Activated CD4-positive, alpha-beta T cell treated with anti-CD3 and anti-CD28 coated beads, Interleukin-2, amount 10 ng/mL, durations not matched to agents 7 days and 5 days (primary cell): ENCODE measurements at places on chromosomes 6 and 20. TPM values are rescaled to one million over a fixed set of nuclear protein-coding genes. Genes with fewer than 3 reads are reported as not detected.

Gene ETV7
- total RNA-seq: 13.4 TPM

Gene SLC17A3
- 0.62 TPM for total RNA-seq

Gene CTCFL
- not detected for total RNA-seq

- no peak for DNase-seq
Measured at GRCh38 chr6:3240595-3240994, 13.1 kb upstream of the TUBB2B start.

Gene MUCL3
- total RNA-seq: not detected

DNA sequence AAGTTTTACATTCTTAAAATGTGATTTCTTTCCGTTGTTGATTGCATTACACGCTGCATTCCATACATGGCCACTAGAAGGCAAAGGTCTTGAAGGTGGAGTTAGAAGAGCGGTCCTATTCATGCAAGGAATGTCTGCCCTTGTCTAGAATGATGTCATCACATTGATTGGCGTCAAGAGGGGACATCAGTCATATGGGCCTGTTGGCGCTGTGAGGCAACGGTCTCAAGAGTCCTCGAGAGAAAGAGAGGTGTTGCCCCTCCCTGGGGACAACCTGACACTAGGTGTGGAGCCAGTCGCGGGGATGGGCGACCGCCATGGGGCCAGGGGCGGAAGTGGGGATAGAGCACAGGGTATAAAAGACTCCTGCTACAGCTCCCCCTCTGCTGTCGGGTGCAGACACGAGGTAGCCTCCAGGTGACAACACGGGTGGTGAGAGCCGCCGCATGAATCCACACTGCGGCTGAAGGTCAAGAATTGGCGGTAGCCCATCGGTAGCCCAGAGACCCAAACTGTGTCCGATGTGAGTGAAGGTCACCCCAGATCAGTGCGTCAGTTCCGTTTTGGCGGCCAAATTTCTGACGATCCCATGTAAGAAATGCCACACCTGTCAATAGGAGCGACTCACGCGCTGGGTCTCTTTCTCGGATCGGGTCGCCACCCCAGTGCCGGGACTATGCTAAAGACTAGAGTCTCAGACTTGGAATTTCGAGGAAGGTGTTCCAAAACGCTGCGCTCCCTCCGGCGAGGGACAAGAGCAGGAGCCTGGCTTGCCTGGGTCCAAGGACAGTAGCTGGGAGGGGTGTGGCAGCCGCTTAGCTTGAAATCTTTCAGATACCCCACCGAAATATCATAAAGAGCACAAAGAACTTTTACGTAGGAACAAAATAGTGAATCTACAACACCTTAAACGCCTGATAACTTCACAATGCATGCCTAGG, 93.2 kb upstream of the ZNF184 start:
- no peak for DNase-seq

GRCh38 chr20:43666376-43667328, at the start of gene MYBL2:
MYBL2 (plus strand) TSS chr20:43667114; CDS start chr20:43667284, 170 bp downstream.
- DNase-seq: peak; percentile 78

GRCh38 chr20:62425281-62426058, 1.9 kb downstream of the RBBP8NL start:
- no peak for DNase-seq

- no peak for DNase-seq
Measured at GRCh38 chr6:108587258-108588059, 26.7 kb downstream of the FOXO3 start.

- DNase-seq: no peak
Measured at GRCh38 chr6:87210979-87211378, 55.6 kb downstream of the ZNF292 start.

DNA sequence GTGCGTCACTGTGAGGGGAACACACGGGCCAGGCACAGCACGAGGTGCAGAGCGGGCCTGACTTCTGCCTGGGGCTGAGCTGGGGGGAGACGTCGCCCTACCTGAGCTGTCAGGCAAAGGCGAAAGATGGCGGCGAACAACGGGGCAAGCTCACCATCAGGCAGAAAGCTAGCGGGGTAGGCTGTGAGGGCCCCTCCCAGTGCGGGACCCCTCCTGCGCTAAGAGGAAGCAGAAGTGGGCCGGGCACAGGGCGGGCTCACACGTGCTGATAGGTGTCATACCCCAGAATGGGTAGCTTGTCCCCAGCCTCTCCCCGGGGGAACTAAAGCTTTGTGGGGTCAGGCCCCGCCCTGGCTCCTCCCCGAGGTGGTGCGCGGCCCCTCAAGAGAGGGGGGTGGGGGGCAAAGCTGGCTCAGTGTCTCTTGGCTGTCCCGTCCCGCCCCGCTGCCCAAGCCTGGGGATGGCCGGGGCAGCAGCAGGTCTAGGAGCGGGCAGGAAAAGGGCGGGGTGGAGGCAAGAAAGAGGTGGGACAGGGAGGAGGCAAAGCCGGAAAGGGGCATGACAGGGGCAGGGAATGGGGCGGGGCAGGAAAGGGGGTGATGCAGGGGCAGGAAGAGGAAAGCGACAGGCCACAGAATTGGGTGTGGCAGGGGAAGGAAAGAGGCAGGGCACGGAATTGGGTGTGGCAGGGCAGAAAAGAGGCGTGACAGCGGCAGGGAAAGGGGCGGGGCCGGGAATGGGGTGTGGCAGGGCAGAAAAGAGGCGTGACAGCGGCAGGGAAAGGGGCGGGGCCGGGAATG, 14.7 kb downstream of the UCKL1 start:
- peak; percentile 91 for DNase-seq

Gene GNMT
- 1.3 TPM for total RNA-seq

- peak; percentile 53 for DNase-seq
Measured at GRCh38 chr20:59006864-59007664, at the start of gene CTSZ. CTSZ (minus strand) TSS chr20:59007254; CDS start chr20:59007128, 126 bp downstream.

DNA sequence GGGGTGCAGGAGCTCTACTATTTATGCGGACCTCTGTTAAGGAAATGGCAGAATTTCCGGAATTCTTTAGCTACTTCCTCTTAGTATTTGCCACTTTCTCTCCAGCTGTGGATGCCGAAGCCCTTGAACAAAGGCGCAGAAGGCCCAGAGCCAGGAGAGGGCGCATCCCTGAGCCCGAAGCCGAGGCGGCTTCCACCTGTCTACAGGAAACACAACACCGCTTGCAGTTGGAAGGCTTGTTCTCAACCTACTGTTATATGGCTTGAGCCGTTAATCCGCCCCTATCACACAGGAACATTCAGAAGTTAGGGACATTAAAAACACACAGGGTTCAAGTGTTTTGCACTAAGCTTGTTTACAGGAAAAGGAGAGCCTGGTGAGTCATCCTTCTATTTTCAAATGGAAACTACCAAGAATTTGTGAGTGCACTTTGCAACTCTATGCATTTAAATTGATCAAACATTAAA, 417.1 kb downstream of the BCKDHB start:
- DNase-seq: no peak

- peak; percentile 44 for DNase-seq
Measured at GRCh38 chr6:150006961-150007464, 18.3 kb downstream of the RAET1L start.

DNA sequence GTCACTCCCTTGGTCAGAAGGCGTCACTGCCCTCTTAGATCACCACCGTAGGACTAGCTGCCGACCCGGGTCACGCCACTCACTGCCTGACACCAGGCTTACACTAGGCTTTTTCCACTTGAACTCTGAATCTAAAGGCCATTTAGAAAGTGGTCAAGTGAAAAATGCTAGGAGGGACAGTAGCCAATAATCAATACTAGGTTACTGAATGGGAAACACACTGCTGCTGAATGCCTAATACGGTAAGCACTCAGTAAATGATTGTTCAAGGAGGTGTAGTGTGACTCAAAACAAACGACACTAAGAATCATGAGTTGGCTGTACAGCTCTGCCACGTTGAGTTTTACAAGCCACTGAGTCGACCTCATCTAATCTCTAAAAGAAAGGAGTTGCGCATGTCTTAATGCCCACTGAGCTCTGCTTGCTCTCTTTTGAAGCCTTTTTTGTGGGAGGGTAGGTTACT, 760 bp upstream of the IBTK start:
- DNase-seq: no peak

DNA sequence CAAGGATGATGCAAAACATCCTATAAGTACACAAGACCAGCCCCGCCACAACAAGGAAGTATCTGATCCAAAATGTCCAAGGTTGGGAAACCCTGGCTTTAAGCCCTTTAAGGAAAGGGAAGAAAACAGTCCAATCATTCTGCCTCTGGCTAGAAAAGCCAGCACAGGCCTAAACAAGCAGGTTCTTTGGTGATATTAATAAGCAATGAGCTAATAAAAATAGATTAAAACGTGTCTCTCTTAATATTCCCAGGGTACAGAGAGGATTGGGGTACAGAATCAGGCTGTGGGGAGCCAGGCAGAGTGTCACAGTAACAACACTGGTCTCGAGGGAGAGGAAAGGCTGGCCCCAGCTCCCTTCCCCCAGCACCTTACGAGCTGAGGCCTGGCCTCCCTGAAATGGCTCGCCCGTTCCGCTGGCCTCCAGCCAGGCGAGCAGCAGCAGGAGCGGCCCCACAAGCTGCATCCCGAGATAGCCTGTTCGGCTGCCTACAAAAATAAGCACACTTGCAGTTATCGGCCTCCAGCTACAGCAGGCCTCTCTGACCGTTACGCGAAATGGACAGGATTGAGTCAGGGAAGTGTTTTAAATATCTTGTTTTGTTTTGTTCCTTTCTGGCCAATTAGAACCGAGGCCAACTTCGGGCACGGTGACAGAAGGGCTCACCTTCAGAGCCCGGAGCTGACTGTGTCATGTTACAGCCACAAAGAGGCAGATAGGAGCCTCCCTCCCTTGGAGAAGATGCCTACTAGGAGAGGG, 4.0 kb upstream of the ZMYND8 start:
- no peak for DNase-seq

DNA sequence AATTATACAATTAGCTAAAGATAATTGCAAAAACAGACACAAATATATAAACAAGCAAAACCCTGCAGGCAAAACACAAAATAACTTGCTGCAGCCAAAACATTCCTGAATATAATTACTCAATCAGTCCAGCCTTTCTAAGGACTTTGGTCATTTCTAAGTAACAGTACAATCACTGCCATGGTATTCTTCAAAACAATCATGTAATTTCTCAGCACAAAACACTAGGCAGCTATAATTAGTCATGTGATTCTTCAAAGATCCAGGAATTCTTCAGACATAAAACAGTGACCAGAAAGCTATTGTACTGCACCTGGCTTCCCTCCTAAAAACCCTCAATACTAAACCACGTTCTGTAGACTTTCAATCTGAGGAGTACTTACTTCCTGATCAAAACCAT, 881.1 kb downstream of the EPHA7 start:
- no peak for DNase-seq

DNA sequence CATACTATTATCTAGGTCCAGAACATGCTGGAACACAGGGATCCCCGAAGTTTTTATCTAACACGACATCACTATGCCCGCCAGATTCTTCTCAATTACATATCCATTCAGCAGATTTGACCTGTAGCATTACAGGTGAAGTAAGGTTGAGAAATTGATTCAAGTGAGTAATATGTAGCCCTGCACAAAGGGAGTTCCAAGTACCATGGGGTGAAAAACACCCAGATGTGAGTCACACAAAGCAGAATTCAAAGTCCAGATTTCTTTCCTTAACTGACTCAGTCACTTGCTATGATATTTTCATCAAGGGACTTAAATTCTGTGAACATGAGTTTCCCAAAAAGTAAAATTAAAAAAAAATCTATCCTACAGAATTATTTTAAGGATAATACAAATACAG, 655.4 kb upstream of the PTCHD4 start:
- DNase-seq: no peak

Gene NCOA5
- 30.9 TPM for total RNA-seq

- DNase-seq: no peak
Measured at GRCh38 chr6:57313009-57313408, 4.4 kb upstream of the PRIM2 start.

Gene EFCAB8
- total RNA-seq: 1.2 TPM

DNA sequence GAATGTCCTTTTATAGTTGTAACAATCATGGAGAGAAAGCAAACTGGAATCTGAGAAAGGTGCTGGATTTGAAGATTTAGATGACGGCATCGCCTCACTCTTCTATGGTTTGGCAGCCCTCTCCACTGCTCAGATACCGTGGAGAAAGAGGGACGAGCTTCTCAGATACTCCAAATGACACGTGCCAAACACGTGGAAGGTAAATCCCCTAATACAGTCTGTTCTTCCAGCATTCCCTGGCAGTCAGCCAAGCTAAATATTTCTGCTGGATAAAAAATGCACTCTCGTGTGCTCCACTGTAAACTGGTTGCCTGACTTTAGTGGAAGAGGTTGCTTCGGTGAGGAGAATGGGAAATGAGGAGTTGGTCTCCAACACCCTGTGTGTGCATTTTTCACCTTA, 16.7 kb upstream of the PRDM1 start:
- DNase-seq: no peak

DNA sequence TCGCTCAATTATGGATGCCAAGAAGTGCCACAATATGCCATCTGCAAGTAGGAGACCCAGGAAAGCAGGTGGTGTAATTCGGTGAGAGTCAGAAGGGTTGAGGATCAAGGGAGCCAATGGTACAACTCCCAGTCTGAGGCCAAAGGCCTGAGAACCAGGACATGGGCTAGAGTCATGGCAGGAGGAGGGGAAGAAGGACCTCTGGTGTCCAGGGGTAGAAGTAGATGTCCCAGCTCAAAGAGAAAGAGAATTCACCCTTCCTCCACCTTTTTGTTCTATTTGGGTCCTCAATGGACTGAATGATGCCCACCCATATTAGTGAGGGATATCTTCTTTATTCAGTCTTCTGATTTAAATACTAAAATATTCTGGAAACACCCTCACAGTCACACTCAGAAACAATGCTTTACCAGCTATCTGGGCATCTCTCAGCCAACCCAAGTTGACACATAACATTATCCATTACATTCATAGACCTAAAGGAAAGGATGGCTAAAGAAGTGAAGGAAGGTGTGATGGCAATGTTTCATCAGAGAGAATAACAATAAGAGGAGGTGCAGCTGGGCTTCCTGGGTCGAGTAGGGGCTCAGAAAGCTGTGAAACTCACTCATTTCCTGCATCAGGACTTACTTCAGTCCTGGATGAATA, 21.2 kb upstream of the HLA-DQA1 start:
- no peak for DNase-seq

DNA sequence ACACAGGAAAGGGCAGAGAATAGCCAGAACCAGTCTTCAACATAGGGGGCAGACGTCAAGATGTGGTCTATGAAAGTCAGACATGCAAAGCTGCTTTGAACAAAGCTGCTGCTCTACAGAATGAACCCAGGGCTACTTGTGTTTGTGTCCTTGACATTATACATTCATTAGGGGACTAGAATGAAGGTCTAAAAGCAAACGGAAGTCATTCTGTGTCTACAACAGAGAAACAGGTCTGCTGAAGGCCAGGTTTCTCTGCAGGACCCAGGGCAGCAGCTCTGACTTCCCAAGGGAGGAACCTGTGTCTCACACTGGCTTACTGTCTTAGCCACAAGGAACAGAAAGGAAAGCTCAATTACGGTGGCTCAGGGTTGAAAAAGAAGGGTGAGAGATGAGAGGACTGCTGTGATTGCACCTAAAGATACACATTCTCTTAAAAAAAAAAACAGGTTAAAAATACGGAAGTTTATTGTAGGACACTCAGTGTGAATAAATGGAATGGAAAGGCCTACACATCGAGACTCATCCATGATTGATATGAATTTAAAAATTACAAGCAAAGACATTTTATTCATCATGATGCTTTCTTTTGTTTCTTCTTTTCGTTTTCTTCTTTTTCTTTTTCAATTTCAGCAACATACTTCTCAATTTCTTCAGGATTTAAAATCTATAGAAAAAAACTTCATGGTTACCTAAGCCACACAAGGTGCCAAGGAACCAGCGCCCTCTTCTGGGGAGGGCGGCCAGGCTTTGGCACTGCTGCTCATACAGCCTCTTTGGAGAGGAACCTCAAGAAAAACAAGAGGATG, 6.7 kb downstream of the PSMA7 start:
- peak; percentile 79 for DNase-seq
